ENCODE measurements at places on chromosomes 12 and 14.

DNA sequence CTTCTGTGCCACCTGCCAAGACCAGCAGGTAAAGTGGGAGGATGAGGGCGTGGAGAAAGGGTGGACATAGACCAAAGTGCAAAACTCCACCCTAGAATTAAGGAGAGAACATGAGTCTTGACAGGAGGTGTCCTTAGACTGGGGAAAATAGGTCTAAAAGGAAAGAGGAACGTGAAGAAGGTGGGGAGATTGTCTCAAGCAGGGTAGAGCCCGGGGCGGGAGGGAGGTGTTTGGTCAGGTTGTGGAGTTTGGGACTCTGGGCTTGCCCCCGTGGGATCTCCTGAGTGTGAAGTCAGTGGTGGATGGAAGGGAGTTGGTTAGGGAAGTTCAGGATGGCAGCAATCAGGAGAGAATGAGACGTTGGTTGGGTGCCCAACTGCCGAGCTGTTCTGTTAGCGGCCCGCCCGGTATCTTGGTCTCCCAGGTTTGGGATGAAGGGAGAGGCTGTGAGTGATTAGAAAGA, 386 bp downstream of the DGKA start:
- no peak for DNase-seq

- DNase-seq = no peak
Observed at GRCh38 chr12:31387011-31387410, 61.1 kb upstream of the SINHCAF start.

GRCh38 chr14:54098536-54098935, 141.9 kb upstream of the BMP4 start:
- DNase-seq = no peak

GRCh38 chr12:130281153-130281799, 56.4 kb upstream of the PIWIL1 start:
- peak; percentile 32 for DNase-seq

GRCh38 chr14:33692762-33693161, 258.1 kb downstream of the EGLN3 start:
- no peak for DNase-seq
